Omental fat pad (tissue), 4 donors: ENCODE measurements at places on chromosomes 3 and 15. TPM values are rescaled to one million over a fixed set of nuclear protein-coding genes. Genes with fewer than 3 reads are reported as not detected.

DPPA4 gene
- not detected for total RNA-seq

PDIA3 gene
- 139 TPM for total RNA-seq

DNA sequence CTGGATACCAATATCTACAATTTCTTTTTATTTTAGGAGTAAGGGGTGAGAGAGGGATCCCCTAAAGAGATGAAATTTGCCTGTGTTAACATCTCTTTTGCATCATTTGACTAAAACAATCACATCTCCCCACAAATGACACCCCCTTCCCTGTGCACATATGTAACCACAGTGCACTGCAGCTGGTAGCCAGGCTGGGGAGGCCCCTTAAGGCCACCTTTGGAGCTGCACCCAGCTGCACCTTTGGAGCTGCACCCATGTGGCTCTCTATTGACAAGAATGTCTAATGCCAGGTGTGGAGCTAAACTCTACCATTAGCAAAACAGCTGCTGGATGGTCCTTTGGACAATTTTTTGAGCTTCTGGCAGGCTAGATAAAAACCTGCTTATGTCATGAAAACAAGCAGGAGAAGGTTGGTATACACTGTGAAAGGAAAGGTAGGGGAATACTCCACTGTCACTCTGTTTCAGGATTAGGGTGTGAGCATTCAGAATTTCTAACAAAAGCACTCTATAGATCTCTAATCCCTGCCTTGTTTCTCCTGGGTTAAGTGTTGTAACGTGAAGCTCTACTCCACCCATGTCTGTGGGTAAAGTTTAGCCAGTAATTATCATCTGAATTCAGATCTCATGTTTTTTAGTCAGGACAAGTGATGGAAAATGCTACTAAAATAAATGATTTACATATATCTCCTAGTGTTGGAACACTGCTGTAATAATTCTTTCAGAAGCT, 52.1 kb downstream of the TFG start:
- DNase-seq, result no peak

GRCh38 chr15:57561041-57561711, 30.5 kb upstream of the MYZAP start:
- DNase-seq, result peak; percentile 46

SERINC4 gene
- total RNA-seq, result not detected

DNA sequence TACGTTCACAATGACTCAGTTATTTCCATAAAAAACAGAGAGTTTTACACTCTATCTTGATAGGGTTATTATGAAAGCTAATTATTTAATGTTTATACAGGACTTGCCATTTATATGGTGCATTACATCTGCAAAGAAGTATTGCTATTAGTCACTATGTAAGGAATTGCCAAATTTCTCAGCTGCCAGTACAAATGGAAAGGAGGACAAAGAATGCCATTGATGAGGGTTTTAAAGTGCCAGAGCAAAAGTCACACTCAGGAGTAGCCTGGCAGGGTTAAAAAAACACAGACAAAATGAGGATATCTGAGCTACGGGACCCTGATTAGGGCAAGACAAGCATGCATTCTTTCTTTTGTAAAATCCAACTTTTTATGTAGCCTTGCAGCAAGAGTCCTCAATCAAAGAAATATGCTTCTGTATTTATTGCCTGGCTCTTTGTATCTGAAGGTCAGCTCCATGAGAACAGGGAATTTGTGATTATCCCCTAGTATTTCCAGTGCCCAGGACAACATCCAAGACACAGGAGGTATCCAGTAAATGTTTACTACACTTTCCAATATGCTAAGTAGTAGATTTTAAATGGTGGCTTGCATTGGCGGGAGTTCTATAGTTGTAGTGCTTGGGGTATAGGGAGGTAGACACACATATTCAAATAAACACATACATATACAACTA, 1013.6 kb downstream of the ROBO1 start:
- DNase-seq, result no peak

TRIM42 gene
- total RNA-seq, result not detected

DNA sequence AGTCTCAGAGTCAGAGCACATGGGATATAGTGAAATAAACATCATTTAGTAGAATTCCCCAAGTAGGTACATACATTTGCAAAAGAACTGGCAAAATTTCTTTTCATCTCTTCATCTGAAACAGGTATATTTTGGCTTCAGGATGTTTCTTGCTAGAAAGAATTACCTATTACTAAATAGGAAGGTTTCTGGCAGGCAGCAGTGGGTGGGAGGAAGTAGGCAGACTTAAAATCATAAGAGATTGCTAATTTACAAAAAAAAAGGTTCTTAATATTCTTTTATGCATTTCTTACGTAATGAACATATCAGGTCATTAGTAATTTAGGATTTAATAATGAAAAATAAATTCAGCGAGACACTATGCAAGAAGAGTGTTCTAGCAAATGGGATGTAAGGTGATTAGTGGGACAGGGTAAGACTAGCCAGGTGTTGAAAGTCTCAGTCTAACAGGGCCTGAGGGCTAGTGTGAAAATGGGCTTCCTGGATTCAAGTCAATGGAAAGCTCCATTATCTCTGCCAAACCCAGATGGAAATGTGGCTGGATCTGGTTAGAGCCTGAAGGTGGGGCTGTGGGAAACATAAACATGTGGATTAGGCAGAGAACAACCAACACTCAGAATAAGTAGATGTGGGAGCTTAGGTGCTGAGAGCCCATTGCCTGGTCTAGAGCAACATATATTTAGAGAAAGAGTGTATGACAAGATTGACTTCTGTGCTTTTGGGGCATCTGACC, 127.4 kb upstream of the FEZF2 start:
- DNase-seq, result no peak

DNA sequence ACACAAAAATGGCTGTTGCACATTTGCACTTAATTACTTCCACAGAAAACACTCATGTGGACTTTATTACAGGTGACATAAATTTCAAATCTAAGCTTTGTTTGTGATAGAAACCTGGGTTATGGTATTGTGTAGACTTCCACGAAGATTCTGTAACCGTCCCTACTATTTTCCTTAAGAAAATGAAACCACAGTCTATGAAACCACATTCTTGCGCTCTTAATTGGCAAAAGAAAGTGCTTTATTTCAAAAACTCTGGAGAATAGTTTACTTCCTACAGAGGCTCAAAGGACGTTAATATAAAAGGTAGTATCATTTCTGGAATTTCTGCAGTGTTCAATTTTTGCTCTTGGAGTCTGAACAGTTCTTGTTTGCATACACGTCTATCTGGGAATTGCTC, 123.4 kb downstream of the TIGIT start:
- DNase-seq, result no peak

DNA sequence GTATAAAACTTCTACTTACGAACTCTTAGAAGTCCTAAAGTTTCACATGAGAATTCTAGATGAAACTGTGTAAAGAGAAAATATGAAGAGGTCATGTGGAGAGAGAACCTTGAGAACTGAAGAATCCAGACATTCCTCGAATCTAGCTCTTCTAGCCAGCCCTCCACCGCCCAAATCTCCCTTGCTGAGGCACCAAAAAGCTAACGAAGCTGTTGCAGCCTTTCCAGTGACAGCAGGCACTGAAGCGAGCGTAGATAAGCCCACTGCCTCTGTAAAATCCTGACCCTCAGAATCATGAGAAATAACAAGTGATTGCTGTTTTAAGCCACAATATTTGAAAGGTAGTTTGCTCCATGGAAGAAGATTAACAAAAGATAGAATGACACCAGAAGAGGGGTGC, 134.0 kb downstream of the GOLGA6L6 start:
- DNase-seq, result no peak

UBAP1L gene
- total RNA-seq, result 4.7 TPM

CSPG5 gene
- total RNA-seq, result 1.1 TPM

C3orf80 gene
- 0.95 TPM for total RNA-seq

AGBL1 gene
- total RNA-seq, result not detected

DNA sequence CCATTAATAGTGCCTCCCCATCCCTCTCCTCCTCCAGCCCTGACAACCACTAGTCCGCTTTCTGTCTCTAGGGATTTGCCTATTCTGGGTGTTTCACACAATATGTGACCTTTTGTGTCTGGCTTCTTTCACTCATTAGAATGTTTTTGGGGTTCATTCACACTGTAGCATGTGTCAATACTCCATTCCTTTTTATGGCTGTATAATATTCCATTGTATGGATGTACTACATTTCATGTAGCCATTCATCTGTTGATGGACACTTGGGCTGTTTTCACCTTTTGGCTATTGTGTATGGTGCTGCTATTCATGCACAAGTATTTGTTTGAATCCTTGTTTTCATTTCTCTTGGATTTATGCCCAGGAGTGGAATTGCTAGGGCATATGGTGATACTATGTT, 16.5 kb downstream of the GRK7 start:
- DNase-seq, result no peak

GRCh38 chr15:92409006-92409405, 15.3 kb downstream of the ST8SIA2 start:
- DNase-seq, result no peak

GRCh38 chr3:178561239-178561638, 25.0 kb downstream of the KCNMB2 start:
- no peak for DNase-seq

DNA sequence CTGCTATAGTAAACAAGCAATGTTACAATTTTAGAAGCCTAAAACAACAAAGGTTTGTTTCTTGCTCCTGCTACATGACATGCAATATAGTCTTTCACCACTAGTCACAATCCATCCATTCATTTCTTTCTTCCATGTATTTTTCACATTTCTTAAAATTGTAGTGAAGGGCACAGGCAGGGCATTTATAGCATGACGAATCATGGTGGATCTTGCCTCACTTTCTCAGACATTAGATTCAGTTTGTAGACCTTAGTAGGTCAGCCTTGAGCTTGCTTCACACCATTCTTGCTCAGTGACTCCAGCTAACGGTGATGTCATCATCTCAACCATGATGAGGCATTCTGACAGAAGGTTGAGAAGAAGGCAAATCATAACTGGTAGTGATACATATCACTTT, 546.8 kb downstream of the TBL1XR1 start:
- DNase-seq, result no peak

CA12 gene
- 1.6 TPM for total RNA-seq
